NCI-H524 treated with DMSO at 0.1 percent for 48 hours (cell line): ENCODE measurements at places on chromosomes 1 and 21.

- DNase-seq, result no peak
These were observed 13.1 kb downstream of the PCSK9 start for GRCh38 chr1:55052221-55053142.

- DNase-seq, result no peak
These were observed 24.0 kb downstream of the AGPAT3 start for GRCh38 chr21:43889069-43889468.

GRCh38 chr1:226809785-226810571, 60.4 kb upstream of the PSEN2 start:
- no peak for DNase-seq

GRCh38 chr1:200909071-200909470, 14.4 kb downstream of the INAVA start:
- no peak for DNase-seq

- DNase-seq, result no peak
These were observed 3.8 kb upstream of the MAB21L3 start for GRCh38 chr1:116107371-116107770.

DNA sequence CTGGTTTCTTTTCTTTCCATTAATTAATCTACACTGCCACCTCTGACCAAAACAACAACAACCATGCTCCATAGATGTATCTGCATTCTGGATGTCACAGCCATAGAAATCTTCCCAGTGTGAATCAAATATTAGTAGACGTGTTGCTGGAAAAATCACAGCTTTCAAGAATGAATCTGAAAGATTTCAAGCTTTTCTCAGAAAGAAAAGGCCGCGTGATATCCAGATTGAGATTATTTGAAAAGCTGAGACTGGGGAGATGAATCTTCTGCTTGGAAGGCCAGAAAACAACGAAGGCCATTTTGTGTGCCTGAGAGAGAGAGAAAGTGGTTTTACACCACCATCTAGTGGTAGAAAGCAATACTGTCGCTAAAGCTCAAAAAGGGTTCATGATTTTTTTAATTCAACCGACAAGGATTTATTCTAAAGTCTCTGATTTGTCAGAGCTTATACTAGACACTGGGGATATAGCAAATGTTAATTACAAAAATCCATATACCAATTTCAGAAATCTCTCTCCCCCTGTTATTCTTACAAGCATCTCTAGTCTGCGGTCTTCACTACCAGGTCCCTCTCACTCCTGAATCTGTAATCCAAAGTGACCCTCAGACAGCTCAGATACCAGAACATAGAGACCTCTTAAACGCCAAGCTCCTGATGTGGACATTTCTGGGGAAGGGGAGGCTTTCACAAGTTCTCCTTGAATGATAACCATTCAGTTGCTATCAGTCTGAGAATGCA, 87.5 kb upstream of the SGIP1 start:
- no peak for DNase-seq

DNA sequence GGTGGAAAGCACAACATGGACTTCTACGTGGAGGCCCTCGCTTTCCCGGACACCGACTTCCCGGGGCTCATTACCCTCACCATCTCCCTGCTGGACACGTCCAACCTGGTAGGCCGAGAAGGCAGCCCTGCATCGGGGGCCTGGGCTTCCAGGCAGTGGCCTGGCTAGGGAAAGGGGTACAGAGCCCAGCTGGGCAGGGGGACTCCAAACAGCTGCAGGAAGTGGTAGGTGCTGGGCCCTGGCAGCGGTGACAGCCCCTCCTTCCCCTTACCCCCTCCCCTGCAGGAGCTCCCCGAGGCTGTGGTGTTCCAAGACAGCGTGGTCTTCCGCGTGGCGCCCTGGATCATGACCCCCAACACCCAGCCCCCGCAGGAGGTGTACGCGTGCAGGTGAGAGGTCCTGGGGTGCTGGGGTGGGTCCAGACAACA, 30.0 kb upstream of the PADI6 start:
- no peak for DNase-seq

DNA sequence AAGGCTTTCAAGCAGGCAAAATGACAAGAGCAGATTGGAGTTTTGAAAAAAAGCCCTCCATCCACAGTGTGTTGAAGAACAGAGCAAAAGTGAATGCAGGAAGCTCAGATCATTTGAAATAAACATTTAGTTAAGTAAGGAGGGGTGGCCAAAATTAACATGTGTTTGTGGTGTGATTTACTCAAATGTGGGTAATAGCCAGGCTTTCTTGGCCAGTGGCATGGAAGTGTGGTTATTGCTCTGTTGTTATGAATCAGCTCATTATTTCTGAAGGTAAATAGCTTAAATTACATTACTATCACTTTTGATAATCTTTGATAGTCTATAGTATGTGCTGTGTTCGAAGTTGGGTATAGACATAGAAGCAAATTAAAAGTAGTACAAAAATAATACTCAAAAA, 485.9 kb downstream of the LMO4 start:
- no peak for DNase-seq

DNA sequence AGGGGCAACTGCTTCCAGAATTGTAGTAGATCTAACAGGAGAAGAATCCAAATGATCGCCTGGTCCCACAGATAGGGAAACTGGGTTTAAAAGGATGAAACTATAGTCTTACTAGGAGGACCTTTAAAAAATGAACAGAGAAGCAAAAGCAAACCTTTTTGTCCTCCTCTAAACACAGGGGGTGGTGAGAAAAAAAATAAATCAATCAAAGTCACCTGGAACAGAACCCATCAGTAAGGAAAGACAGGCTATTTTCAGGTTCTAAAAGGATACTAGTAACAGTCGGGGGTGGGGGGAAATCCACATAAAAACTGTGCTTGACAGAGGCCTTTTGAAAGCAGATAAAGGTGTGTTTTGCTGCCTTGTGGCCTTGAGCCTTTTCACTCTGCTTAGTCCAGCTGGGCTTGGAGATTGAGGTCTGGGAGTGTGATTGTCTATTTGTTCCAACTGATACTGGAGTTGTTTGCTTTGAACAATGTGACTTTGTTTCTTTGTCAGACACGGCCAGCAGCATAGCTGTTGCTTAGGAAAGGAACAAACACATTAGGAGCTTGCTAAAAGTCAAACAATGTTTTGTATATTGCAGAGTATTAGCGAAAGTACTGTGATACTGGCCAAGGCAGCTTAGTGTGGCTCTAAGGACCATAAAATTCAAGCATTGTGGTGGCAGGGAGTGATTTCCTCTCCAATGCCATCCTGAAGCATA, 141.1 kb upstream of the IRF2BP2 start:
- no peak for DNase-seq

DNA sequence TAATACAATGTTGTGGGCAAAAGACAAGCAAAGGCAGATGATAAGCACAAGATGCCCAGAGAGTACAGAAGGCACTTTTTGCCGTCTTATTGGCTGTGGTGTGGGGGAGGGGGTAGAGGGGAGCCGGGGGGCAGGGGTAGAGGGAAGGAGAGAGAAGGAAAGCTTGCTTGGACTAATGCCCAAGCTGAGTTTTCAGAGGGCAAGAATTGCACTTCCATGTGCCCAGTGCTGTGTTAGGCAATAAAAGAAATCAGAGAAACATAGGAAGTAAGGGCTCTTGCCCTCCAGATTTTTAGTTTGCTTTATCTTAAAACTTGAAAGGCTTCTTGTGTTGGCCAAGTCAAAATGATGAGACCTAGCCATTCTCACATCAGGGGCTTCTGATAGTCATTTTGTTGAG, 8.3 kb downstream of the S100A12 start:
- DNase-seq, result no peak

DNA sequence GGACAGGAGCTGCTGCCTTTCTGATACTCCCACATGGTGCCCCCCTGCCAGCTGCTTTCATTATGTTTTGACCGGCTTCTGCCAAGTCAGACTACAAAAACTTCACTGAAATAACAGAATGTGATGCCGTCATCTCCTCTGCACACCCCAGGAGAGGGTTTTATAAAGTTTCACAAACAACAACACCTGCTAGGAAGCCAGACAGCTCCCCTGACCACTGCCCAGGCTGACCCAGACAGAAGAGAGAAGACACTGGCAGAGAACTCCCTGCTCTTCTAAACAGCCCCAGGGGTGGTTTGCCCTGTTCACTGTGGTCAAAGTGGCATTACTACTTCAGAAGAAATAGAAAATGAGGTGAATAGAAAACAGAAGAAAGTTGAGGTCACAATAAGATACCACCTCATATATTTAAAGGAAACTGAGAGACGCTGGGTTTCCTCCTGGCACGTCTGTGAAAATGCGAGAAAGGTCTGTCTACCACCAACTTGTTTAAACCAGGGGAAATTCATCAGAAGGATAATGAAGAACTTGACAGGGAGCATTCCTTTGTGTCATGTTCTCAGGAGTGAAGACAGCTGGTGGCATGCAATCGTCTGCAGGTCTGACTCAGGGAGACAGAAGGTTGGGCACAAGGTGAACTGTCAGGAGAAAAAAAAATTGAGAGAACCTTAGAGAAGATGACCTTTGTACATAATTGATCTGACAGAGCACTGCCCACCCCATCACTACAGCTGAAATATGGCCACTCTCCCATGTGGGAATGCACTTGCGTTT, 119.0 kb upstream of the NFIA start:
- no peak for DNase-seq

DNA sequence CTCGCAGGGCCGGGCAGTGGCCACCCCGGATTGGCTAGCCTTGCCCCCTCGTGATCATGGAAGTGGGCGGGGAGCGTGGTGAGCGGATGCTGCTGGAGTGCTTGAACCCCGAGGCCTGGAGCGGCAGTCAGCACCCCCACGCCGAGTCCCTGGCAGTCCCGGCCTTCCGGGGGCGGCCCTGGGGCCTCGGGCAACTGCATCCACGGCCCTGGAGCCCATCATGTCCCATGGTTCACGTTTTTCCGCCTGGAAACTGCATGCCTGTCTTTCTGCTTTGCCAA, 45.6 kb downstream of the CDC7 start:
- no peak for DNase-seq

DNA sequence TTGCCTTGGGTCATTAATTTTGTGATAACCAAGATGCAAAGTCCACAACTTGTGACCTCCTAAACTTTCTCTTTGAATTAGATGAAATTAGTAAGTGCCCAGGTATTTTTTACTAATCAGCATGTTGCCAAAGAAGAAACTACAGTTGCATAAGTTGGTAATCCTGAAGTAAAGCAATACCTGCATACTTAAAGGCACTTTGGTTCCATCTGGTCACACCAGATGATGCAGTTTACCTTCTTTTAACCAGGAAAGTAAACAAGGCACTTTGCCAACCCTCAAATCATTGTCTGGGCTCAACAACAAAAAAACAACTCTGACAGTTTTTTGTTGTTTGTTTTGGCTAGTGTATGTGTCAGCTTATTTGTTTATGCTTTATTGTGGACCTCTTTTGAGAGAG, 55.5 kb upstream of the DYNLT5 start:
- DNase-seq, result no peak

DNA sequence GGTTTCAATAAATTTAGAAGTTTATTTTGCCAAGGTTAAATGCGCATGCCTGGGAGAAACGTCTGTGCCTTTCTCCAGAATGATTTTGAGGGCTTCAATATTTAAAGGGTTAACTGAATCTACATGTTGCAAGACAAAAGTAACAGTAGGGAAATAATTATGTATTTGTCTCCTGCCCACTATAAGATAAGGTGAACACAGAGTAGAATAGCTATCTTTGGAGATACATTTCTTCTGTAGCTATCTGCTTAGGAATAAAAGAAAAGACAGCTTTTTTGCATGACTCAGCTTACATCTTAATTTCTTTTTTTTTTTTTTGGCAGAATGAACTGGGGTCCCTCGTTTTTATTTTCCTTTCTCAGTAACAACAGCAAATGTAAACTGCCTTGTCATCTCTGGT, 1351.6 kb downstream of the AMY1C start:
- DNase-seq, result no peak

DNA sequence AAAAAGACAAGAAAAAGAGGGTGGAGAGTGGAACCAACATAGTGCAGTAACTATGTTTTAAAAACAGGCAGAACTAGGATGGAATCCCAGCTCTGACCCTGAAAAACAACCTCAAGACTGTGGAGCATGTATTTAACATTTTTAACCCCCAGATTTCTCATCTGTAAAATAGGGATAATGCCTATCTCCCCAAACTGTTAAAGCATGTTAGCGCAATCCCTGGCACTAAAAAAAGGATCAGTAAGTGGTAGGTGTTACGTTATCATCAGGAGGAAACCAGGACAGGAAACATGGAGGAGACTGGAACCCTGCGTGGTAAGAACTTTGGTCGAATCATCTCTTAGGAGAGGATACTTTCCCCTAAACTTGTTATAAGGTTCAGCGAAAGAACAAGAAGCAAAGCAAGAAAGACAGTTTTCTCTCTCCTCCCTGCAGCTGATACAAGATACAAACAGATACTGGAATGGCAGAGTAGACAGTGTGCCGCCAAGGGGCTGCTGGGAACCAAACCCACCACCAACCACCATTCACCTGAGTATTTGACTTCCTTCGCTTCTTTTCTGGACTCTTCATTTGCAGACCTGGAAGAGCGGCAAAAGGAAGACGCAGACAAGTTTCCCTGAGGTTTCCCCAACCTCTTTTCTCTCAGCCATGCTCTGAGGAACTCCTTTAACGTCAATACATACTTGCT, 991 bp downstream of the PYGO2 start:
- DNase-seq, result no peak

DNA sequence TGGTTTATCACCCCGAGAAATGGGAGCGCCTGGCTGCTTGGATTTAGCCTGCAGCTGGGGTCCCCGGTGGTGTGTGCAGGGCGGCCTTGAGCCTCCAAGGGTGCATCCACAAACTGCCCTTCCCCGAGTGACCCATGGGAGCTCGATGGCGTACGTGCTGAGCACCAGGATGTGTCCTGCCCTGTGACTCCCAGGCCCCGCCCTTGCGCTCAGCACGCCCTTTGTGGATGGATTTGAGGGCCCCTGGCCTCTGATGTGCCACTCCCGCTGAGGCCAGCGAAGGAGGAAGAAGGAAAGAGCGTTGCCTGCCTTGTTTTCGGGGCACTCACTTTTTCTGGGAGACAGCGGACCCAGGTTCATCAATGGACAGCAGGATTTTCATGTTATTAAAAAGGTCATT, 1.7 kb upstream of the TFF3 start:
- no peak for DNase-seq

DNA sequence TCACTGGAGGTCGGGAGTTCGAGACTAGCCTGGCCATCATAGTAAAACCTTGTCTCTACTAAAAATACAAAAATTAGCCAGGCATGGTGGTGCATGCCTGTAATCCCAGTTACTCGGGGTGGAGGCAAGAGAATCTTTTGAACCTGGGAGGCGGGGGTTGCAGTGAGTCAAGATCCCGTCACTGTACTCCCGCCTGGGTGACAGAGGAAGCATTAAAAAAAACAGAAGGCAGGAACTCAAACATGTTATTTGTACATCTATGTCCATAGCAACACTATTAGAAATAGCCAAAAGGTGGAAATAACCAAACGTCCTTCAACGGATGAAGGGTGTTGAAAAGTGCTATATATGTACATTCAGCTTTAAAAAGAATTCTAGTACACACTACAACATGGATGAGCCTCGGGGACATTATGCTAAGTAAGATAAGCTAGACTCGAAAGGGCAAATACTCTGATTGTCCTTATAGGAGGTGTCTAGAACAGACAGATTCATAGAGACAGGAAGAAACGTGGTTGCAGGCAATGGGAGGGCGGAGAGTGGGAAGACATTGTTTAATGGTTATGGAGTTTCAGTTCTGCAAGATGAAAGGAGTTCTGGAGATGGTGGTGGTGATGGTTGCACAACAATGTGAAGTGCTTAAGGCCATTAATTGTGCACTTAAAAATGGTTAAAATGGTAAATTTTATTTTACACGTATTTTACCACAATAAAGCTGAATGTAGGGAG, 19.2 kb downstream of the NLRP3 start:
- DNase-seq, result no peak

- DNase-seq, result no peak
These were observed 10.2 kb upstream of the SSBP3 start for GRCh38 chr1:54416435-54416834.

- peak; percentile 31 for DNase-seq
These were observed 19.8 kb downstream of the OLFML2B start for GRCh38 chr1:162003830-162004215.

- DNase-seq, result no peak
These were observed 45.2 kb downstream of the AJAP1 start for GRCh38 chr1:4699376-4700301.
